Stimulated activated CD8-positive, alpha-beta memory T cell treated with anti-CD3 and anti-CD28 coated beads, Interleukin-4, amount 100 ng/mL, for 1 hour (primary cell): ENCODE measurements at places on chromosomes 2 and 18.

DNA sequence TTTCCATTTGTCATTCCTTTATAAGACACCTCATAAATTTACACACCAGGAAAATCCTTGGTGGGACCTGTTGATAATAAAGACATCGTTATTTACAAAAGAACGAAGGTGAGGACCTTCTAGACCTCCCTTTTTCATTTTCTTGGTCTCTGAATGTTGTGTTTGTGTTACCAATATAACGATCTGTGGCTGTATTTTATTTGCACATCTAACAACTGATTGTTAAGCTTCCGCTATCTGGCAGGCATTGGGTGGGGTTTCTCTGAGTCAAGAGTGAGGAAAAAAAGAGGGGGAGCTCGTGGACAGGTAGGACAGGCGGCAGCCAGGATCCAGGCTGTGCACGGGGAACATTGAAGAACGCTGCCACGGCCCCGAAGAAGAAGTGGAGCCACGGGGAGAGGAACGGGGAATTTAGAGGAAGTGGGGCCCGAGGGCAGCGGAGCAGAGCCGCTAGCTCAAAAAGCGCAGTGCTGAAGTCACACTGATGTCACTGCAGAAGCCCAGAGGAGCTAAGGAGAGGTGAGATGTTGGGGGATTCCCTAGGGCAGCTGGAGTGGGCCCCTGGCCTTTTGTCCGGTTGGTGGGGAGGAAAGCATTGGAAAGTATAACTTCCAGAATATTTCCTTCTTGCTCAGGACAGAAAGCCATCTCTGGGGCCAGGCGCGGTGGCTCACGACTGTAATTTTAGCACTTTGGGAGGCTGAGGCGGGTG lies 20.9 kb upstream of the DNMT3A start:
- DNase-seq, result peak; percentile 28

- no peak for DNase-seq
Measured at GRCh38 chr18:56511996-56512395, 126.4 kb downstream of the TXNL1 start.

- no peak for DNase-seq
Measured at GRCh38 chr18:78612801-78613200, 366.8 kb upstream of the SALL3 start.

DNA sequence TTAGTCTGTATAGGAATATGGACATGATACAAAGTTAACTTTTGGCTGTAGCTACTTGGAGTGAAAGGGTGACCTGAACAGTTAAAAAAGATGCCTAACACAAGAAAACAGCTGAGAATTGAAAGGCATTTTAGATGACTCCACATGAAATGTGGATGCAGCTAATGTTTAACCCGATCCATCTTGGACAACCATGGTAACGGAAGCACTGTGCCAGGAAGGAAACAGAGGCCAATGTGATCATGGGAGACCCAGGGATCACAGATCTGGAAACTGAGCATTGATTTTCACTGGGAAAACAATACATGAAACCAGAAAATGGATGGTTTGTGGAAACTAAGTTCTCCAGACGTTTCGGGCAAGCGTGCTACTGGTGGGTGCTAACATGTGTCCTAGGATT lies 669.1 kb downstream of the GALR1 start:
- DNase-seq, result no peak

GRCh38 chr18:56240405-56240804 lies 398.0 kb downstream of the TXNL1 start:
- no peak for DNase-seq

DNA sequence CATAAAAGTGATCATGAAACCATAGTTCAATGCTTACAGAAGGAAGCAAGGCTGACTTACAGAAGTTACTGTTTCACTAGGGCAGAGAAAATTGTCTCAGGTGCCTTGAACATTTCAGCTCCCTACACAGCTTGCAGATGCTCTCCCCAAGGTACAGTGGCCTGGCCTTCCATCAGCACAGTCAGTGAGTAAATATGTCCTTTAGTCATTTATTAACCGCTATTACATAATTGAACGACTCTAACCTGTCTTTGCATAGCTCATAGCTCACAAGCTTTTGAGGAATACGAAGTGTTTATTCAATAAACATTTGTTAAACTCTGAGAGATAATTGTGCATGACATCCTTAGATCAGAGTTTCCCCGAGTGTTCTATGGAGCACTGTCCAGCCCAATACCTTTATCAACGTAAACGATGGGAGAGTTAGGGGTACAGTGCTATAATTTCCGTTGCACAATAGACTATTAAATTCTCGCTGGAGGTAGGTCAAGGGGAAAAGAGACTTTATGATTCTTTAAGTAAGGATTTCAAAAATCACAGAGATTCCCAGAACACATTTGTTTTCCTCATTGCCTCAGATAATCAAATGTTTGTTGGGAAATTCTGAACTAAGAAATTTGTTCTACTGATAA lies 677.8 kb downstream of the TSN start:
- DNase-seq, result no peak

DNA sequence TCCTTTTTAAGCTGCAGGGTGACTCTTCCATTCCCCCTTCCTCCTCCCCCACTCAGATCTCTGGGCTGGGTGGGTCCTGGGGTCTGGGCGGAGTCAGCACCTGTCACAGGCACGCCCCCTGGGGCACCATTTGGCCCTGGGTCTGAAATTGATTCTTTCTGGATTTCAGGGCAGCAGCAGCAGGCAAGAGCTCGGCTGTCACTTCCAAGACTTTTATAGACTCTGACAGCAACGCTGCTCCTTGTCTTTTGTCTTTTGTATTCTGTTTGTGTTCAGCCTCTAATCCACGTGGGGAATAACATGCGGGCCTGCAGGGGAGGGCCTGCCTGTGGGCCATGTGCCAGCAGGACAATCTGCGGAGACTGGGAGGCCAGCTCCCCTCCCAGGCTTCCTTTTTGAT lies 3.9 kb downstream of the BOD1L2 start:
- DNase-seq, result no peak

DNA sequence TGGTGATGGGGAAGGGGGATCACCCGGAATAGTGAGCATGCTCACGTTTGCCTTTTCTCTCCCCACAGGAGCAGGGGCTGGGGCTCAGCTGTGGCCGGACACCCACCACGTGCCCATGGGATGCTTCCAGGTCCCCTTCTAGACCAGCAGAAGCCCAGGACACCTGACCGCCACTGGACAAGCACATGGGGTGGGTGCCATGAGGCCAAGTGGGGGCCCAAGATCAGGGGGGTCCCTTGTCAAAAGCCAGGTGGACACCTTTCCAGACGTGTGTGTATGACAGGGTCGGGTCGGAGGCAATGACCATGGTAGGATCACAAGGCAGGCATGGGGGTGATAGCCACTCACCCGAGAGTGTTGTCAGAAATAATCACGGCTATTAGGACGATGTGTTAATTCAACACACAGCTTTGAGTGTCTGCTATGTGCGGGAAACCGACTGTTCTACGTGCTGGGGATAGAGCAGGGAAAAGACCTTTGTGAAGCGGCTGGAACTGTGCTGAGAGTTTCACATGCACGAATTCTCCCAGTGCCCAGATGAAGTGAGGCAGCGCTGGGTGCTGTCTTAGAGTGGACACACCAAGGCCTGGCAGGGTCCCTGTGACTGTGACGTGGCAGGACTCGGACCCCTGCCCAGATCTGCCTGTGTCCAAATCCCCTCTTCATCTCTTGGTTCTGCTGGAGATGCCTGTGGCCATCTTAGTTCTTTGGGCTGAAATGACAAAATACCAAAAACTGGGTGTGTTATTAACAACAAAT lies 244.7 kb downstream of the NDUFA10 start:
- no peak for DNase-seq

GRCh38 chr18:55300421-55300935 lies 287.5 kb downstream of the TCF4 start:
- no peak for DNase-seq

DNA sequence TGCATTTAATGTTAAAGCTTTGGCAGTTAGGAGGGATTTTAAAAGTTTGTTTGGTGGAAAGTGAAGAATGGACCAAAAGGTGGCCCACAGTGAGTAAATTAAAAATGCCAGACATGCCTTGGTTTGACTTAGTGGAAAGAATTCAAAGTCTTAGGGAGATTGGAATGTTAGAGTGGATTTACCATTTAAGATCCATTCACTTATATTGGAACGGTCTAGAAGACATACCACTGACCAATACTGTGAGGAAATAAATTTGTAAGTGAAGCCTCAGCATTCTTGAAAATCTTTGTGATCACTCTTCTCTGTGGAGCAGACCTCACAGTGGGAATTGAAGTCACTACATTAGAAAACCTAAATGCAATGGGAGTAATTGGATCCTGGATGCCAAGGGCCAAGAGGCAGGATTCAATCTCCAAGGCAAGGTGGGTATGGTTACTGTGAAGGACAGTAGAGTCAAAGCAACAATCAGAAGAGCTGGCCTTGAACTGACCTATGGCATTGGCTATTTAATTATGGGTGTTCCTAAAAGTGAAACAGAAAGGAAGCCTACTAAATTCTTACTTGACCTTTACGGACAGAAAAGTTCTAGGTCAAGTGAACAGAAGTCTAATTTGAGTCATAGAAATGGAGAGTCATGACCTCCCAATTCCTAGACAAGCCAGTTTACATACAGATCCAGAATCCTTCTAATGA lies 40.2 kb upstream of the VRK2 start:
- no peak for DNase-seq

DNA sequence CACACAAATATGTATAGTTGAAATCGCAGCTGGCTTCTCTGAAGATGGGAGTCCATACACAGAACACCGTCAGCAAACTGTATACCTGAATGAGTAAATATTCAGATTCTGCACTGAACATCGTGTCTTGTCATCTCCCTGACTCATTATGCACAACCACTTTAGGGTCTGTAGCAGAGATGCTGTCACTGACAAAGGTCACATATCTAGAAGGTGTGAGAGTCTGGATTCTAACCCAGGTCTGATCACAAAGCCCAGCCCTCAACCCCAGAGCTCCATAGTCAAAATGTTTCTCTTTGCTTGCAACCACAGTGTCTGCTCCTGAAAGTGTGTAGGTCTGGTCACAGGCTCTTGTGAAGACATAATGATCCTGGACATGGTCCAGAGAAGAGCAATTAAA lies 78.3 kb upstream of the PAX8 start:
- no peak for DNase-seq

GRCh38 chr2:166230024-166230723 lies 102.4 kb upstream of the SCN1A start:
- no peak for DNase-seq

DNA sequence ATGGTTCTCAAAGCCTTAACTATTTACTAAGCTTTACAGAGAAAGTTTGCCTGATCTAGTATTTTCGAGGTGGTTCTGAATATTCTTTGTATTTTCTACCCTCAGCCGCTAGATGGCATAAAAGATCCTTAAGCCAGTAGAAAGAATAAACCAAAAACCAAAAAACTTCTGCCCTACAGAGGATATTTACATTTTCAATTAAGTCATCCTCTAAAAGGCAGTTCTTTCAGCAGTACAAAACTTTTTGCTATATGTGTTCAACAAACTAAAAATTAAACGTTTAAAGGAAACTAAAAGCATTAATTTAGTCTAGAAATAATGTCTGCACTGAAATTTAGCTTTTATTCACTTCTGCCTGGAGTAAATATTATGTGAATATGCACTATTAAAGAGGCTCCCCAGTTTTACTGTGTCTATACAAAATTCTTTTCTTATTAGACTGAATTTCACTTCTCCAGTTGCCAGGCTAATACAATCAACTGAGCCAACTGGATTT lies 297.5 kb downstream of the PIEZO2 start:
- DNase-seq, result no peak

GRCh38 chr18:34158881-34159690 lies 65.6 kb downstream of the NOL4 start:
- no peak for DNase-seq

GRCh38 chr2:10848541-10848940 lies 36.0 kb upstream of the PDIA6 start:
- no peak for DNase-seq

- no peak for DNase-seq
Measured at GRCh38 chr2:124267794-124268193, 242.7 kb downstream of the CNTNAP5 start.

- DNase-seq, result no peak
Measured at GRCh38 chr2:112290088-112290487, 14.7 kb downstream of the ZC3H6 start.

GRCh38 chr18:48007955-48008701 lies 77.7 kb upstream of the SMAD2 start:
- DNase-seq, result peak; percentile 16

DNA sequence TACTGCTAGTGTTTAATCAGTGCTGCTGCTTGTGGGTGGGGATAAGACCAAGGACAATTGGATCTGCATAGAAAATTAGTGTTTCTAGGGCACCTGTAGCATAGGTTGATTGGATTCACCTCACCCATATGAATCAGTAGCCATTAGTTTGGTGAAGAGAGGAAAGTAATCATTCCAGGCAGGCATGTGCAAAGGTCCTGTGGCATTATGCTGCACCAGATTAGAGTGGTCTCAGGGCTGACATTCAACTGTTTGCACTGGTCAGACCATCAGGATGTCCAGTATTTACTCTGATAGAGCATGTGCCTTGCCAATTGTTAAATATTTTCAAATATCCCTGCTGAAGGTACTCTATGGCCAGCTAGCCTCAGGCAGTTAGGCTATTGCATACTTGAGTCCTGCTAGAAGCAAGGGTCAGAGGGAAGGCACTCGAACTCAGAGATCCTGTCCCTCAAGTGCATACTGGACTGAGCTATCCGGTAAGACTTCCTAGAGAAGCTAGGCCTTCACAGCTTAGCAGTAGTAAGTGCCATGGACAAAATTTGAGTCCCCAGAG lies 64.7 kb downstream of the SKA1 start:
- no peak for DNase-seq

GRCh38 chr2:43133336-43133707 lies 93.1 kb downstream of the ZFP36L2 start:
- DNase-seq, result no peak

GRCh38 chr2:29655391-29656086 lies 265.8 kb downstream of the ALK start:
- DNase-seq, result no peak

- DNase-seq, result no peak
Measured at GRCh38 chr2:127740665-127741288, 39.5 kb downstream of the SFT2D3 start.

- DNase-seq, result no peak
Measured at GRCh38 chr2:56680971-56681631, 497.3 kb downstream of the CCDC85A start.

- no peak for DNase-seq
Measured at GRCh38 chr2:42901076-42901640, 108.8 kb upstream of the HAAO start.

DNA sequence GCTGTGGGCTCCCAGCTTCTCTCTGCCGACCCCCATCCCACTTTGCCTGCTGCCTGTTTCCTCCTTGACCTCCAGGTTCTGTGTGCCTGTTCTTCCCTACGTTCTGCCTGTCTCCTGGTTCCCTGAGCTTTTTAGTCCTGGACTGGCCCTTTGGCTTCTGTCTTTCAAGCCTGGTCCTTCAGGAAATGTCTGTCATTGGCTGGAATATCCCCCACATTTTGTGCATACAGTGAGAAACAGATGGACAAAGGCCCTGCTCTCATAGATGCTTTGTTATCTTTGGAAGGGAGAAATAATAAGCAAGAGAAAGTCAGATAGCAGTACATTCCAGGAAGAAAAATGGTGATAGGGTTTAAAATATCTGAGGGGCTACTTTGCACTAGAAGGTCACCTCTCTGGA lies 5.7 kb downstream of the MGAT5 start:
- DNase-seq, result no peak
